ENCODE measurements at places on chromosomes 2 and 18.

GRCh38 chr2:24123195-24123921 lies at the start of the genes FAM228B and PFN4:
TSS of gene FAM228B (plus strand) at chr2:24123469. CDS start at chr2:24124362, 893 bp downstream.
TSS of gene PFN4 (minus strand) at chr2:24123334. CDS start at chr2:24122535, 799 bp downstream.
- peak; percentile 32 for DNase-seq

GRCh38 chr2:221255862-221256261 lies 316.2 kb downstream of the EPHA4 start:
- no peak for DNase-seq

DNA sequence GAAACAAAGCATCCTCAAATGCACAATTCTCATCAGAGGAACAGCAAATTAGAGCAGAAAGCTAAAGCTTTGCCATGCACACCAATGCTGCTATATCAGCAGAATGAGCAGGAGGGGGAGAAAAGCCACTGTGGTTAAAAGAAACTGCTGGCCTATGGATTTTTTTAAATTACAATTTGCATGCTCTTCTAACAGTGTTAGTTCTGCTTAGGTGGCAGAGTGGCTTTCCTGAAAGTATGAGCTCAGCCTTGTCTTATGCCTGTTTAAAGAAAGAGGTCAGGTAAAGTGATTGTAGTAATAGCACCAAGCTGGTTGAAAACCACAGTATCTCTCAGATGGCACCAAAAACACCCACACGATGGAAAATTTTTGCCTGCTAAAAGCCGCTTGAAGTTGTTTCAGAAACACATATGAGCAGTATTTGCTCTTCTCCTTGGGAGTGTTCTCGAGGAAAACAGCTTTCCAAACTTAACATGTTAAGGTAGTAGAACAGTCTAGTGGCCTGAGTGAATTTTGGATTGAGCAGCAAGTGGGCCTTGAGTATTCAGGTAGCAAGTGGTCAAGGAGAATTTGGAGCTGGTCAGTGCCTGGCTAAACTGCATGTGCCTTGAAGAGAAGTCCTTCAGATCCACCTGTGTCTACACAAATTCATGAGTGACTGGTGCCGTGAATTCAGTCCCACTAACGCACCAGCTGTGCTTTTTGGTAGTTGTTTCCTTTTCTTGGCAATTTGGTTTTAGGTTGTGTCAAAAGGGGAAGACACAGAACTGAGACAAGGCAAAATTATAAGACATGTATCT lies 19.6 kb upstream of the NDUFV2 start:
- DNase-seq = no peak

- DNase-seq = no peak
Observed at GRCh38 chr18:42351455-42351854, 396.4 kb downstream of the PIK3C3 start.

DNA sequence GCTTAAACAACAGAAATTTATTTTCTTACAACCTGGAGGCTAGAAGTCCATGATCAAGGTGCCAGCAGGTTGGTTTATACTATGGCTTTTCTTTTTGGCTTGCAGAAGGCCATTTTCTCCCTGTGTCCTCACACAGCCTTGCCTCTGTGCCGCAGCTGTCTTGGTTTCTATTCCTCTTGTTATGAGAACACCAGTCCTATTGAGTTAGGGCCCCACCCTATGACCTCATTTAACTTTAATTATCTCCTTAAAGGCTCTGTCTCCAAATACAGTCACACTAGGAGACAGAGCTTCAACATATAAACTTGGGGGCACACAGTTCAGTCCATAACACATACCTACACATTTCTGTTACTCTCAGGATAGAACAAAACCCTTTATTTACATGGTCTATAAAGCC lies 17.3 kb upstream of the RHOB start:
- no peak for DNase-seq

DNA sequence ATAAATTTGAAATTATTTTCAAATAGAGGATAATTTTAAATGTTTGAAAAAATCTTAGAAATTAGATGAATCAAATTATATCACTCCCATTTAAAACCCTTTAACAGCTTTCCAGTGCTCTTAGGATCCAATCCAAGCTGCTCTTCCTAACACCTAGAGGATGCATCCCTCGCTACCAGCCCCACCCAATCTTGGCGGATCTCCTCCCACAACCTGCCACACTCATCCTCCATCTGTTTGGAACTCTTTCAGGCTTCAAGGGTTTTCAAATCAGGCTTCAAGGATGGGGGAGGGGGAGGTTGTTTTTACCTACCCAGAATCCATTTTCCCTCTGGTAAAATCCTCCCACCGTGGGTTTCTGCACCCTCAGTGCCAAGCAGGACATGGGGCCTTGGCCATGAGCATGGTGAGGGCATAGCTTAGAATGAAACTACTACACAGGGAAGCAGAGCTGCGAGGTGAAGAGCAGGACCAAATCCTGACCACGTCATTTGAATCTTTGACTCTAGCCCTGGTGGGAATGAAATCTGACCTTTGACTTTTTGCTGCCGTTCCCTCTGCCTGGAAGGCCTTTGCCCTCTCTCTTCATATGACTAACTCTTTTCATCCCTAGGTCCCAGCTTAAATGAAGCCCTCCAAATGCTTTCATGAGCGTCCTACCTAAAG lies 113.0 kb upstream of the MAPRE2 start:
- no peak for DNase-seq

GRCh38 chr18:23573626-23574431 lies 12.5 kb downstream of the NPC1 start:
- no peak for DNase-seq

GRCh38 chr2:40332191-40332826 lies 119.6 kb downstream of the SLC8A1 start:
- no peak for DNase-seq

- no peak for DNase-seq
Observed at GRCh38 chr2:233255151-233255550, 3.7 kb downstream of the ATG16L1 start.

GRCh38 chr2:48330430-48330829 lies 199.5 kb upstream of the STON1 start:
- DNase-seq = no peak

- no peak for DNase-seq
Observed at GRCh38 chr2:235768606-235769005, 274.8 kb downstream of the AGAP1 start.

GRCh38 chr2:222861411-222862105 lies 722 bp downstream of the ACSL3 start:
- peak; percentile 24 for DNase-seq

DNA sequence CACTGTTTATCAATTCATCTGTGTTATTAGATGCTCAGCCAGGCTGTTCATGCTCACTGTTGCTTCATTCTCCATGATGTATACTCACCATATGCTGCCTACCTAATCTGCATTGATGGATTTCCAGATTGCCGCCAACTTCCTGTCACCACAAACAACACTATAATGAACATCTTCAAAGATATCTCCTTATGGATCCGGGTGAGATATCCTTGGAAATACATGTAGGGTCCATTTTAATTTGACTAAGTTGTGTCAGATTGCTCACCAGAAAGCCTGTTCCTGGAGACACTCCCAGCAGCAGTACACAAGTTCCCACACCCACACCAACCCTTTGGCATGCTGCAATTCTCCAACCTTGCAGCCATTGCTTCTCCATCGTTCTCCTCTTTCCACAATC lies 547.5 kb upstream of the TNP1 start:
- no peak for DNase-seq

DNA sequence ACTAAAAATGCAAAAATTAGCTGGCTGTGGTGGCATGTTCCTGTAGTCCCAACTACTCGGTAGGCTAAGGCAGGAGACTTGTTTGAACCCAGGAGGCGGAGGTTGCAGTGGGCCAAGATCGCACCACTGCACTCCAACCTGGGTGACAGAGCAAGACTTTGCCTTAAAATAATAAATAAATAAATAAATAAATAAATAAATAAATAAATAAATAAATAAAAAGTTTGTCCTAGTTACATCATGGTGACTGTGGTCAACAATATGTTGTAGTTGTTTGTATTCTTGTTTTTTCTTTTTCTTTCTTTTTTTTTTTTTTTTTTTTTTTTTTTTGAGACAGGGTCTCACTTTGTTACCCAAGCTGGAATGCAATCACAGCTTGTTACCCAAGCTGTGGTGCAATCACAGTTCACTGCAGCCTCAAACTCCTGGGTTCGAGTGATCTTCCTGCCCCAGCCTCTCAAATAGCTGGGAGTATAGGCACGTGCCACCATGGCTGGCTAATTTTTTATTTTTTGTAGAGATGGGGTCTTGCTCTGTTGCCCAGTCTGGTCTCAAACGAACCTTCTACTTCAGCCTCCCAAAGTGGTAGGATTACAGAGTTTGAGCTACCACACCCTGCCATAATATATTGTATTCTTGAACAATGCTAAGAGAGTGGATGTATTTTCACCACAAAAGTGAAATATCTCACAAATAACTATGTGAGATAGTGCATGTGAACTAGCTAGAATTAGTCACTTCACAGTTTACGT lies 185.0 kb downstream of the PHLPP1 start:
- DNase-seq = no peak

GRCh38 chr2:15159751-15160177 lies 401.4 kb downstream of the NBAS start:
- no peak for DNase-seq

- DNase-seq = peak; percentile 37
Observed at GRCh38 chr2:71157124-71157793, 26.8 kb downstream of the MPHOSPH10 start.

- DNase-seq = no peak
Observed at GRCh38 chr18:29157057-29157780, 980.3 kb upstream of the CDH2 start.

DNA sequence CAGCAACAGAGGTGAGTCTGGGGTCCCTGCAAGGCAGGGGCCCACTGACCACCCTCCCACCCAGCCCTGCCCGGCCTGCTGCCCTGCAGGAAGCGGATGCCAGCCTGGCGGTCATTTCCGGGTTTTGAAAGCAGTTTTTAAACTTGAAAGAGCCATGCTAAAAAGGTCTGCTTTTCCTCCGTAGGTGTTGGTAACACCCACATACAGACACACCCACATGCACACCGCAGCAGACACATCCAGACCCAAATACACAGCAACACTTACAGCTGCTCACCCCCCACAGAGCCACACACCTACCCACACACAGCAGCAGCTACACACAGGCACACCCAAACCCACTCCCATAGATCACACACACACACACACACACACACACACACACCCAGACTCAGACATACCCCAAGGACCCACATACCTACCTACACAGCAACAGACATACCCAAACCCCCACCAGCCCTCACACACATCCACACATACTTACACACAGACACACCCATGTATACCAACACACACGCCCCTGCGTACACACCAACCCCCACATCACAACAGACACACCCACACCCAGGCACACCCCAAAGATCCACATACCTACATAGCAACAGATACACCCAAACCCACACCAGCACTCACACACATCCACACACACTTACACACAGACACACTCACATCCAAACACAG lies 7.6 kb downstream of the ZFP36L2 start:
- no peak for DNase-seq

DNA sequence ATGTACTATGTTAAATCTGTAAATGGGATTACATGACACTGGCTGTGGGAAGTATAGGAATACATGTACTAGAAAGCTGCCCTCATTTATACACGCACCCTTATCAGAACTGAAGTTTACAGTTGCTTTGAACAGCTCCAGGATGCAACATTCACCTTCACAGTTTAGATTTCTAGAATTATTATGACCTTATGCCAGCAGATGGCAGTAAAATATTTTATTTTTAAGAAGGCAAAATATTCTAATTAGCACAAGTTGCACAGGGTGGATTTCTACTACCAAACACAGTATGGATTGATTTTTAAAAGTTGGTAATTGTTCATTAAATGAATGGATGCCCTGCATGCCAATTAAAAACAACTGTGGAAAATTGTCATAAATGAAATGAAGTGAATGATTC lies 670.4 kb downstream of the KCNJ3 start:
- DNase-seq = no peak

DNA sequence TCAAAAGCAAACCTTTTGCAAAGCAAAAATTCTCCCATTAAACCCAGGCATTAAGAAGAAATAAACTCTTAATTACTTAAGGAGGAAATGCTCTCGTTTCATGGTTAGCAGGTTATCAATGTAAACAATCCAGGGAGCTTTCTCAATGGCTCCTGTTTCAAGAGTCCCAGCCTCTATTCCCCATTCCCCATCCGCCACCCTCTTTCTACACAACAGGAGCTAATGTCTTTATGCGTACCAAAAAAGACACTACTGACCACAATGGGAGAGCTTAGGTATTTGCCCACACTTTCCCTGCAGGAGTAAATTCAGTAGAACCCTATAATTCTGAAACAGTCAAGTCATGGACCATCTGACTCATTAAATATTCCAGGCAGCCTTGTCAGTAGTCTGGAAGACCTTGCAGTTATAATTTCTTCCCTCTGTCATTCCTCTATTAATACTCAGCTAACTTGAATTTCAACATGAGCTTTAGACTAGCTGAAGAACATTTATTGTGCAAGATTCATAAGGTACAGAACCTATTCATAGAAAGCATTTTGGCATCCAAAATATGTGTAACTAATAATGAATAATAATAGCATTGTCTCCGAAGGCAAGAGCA lies 48.6 kb downstream of the SLC8A1 start:
- DNase-seq = no peak

- DNase-seq = no peak
Observed at GRCh38 chr2:20702563-20702962, 35.6 kb downstream of the GDF7 start.

- no peak for DNase-seq
Observed at GRCh38 chr2:73870084-73870483, 22.7 kb upstream of the ACTG2 start.

GRCh38 chr2:175690113-175690837 lies 311.8 kb downstream of the LNPK start:
- DNase-seq = no peak

DNA sequence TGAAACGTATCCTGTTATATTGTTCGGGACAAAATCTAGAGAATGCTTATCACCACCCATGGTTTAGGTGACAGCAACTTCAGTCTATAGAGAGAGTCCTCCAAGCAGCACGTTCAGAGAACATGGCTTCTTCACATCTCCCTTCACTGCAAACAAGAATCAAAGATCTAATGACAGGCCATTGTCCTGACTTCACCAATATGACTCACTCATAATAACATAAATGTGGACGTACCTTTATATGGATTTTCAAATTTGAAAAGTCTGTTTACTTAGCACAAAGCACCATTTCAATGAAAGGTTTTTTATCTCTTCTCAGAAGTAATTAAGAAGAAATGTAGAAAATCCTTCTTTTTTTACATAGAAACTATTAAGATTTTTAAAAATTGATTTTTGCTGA lies 46.7 kb downstream of the KLF7 start:
- DNase-seq = no peak
